ENCODE measurements at places on chromosomes 6 and 20.
A peak's percentile ranks its signal among the peaks of the same experiment; 100 is the strongest.

- DNase-seq: no peak
Observed at GRCh38 chr20:1863296-1863695, 31.9 kb upstream of the SIRPA start.

GRCh38 chr20:3603108-3603507, 60.1 kb downstream of the GFRA4 start:
- no peak for DNase-seq

DNA sequence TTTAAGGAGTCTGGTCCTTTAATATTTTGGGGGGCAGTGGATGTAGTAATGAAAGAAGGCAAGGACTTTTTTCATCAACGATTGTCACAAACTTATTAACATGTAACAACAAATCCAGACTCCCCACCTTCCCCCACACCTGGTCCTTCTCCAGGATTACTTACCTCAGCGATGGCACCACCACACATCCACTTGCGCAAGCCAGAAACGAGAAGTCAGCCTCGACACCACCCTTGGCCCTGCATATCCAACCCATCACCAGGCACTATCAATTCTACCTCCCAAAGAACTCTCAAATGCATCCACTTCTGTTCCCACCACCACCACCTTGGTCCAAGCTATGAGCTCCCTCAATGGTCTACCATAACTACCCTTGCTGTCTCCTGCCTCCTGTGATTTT, 6.6 kb downstream of the EZR start:
- DNase-seq: no peak

DNA sequence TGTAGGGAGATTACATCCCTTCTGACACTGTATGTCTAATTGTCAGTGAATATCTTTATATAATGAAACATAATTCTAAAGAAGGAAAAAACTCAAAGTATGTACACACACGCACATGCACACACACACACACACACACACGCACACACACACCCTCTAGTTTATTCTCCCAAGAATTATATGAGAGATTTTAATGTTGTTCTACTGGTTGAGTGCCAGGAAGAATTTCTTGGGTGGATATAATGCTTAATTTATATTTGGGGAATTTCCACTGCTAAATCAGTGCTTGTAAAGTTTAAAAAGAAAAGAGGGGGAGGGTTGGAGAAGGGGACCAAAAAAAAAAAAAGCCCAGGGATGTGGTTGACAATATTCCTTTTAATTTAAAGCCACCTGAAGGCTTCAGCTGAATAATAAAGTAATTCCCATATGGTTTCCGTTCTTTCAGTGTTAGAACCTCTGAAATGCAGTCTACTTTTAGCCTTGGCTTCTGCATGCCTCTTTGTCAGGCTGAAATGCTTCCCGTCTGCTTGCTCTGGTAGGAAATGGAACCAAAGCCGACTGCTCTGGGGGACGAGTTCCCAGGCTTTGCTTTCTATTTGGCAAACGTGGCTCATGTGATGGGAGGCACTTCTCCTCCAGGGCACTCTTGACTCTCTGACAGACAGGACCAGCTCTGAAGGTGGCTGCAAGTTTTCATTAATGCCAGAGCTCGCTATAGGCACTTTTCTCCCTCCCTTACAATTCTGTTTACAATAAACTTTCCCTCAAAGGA, 225.4 kb downstream of the PRL start:
- DNase-seq: no peak

- no peak for DNase-seq
Observed at GRCh38 chr6:12635813-12636212, 80.8 kb upstream of the PHACTR1 start.

- DNase-seq: no peak
Observed at GRCh38 chr6:146292506-146292905, 251.1 kb upstream of the RAB32 start.

GRCh38 chr6:91366781-91367180, 779.9 kb upstream of the MAP3K7 start:
- no peak for DNase-seq

GRCh38 chr20:23334111-23334510, 16.5 kb upstream of the NXT1 start:
- DNase-seq: no peak

DNA sequence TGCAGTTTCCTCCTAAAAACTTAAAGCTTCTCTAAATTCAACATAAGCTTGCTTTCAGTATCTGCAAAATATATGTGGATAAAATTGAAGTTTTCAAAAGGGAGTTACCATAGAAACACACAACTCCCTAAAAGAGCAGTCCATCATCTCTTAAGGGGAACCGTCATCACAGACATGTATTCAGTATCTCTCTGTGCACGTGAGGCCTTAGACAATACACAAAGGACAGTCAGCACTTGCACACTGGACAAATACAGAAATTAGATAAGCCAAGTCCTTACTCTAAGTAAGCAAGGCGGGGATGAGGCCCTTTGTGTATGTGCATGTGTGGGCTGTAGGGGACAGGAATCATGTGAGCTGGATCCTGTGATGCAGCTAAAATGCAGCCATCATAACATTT, 136.6 kb downstream of the BACH2 start:
- no peak for DNase-seq

DNA sequence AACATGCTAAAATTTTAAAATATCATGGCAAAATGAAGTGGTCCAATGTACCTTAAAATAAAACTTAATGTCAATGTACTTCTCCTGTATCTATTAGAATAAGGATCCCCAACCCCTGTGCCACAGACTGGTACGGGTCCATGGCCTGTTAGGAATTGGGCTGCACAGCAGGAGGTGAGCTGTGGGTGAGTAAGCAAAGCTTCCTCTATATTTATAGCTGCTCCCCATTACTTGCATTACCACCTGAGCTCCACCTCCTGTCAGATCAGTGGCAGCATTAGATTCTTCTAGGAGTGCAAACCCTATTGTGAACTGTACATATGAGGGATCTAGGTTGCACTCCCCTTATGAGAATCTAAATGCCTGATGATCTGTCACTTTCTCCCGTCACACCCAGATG, 86.0 kb downstream of the SLC16A10 start:
- DNase-seq: no peak

GRCh38 chr6:55069132-55069781, 105.1 kb upstream of the HCRTR2 start:
- DNase-seq: peak; percentile 31

DNA sequence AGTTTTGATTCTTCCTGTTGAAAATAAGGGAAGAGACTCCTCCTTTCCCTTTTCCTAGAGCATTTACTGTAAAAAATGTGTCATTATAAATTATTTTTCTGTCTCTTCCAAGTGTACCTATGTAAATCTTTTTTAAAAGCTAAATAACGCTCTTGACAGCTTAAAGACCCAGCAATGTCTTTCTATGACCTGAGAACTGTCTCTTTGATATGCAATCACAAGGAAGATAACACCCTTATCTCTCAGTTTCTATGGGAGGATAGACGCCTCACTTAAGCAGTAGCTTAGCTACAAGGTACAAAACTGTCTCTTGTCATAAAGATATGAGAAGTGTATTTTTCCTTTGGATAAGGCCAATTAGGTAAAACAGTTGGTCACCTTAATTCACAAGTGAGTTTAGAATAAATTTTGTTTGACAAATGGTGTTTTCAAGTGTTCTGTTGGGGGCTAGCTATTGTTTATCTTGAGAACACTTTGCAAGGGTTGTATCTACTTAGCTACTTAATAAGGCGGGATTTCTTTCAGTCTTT, 980.6 kb upstream of the EYS start:
- DNase-seq: no peak

- no peak for DNase-seq
Observed at GRCh38 chr20:19937218-19937617, 79.9 kb upstream of the NAA20 start.

DNA sequence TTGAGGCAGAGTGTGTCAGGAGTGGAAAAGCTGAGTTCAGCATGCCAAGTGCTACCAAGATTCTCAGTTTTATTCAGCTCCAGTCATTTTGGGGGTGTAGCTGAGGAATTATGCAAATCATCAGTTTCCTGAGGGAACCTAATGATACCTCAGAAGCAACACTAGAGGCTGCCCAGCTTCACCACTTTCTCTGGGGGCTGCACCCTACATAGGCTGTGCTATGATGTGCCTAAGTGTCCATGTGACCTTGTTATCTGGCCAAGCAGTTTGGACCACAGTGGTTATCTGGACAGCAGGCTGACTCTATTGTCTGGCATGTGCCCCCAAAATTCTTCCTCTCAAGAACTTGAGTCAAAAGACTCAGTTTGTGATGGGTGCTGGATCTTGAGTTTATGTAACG, 374.6 kb upstream of the SYNCRIP start:
- DNase-seq: no peak

DNA sequence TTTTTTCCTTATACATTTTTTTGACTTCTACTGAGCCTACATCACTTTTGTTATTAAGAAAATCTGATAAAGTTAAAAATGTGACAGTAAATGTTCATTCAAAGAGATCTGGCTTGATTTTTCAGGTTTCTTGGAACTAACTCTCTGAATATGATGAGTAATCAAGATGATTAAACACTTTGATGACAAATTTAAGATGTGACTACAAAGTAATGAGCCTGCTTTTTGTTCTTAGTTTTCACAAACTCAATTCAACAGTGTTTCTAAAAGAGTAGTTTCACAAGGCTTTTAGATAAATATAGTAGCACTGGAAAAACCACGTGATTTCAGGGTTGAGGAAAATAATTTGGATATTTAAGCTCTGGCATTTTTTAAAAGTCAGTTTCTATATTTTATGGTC, 37.9 kb upstream of the HDDC2 start:
- DNase-seq: no peak

GRCh38 chr6:25852756-25853155, 20.9 kb upstream of the SLC17A1 start:
- no peak for DNase-seq

- DNase-seq: no peak
Observed at GRCh38 chr6:31970604-31971271, 1.2 kb downstream of the DXO start.

- no peak for DNase-seq
Observed at GRCh38 chr6:10720265-10720959, 2.5 kb upstream of the TMEM14C start.

- DNase-seq: peak; percentile 37
Observed at GRCh38 chr20:17612287-17612991, 42.6 kb downstream of the DSTN start.

DNA sequence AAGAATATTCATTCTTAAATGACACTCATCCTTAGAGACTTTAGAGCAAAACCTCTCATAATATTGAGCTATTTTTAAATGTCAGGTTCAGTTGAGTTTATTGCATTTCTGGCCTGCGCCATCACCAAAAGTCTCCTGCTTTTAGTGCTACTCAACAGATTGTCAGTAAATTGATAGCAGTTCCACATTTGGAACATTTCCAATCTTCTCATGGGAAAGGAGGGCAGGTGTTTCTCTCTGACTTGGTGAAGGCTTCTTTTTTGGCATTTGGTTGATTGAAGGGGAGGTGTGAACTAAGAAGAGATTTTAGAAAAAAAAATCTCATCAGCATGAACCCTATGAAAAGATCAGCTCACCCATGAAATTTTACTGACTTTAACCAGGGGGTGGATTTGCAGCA, 125.9 kb upstream of the INSM1 start:
- no peak for DNase-seq

DNA sequence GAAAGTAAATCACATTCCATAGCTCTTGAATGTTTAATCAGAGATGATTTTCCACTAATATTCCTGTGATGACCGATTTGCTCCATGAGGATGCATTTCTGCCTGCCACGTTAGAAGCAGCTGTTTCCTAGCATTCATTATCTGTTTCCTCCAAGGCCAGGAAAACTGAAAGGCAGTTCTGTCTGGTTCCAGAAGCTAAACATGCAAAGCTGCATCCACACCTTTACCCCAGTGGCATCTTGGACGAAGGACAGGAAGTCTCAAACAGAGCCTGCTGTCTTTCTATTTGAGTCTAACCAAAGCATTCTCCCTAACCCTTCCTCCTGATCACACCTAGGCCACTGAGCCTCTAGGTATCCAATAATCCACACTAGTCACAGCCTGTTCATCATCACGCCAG, 27.6 kb downstream of the CNKSR3 start:
- DNase-seq: no peak

DNA sequence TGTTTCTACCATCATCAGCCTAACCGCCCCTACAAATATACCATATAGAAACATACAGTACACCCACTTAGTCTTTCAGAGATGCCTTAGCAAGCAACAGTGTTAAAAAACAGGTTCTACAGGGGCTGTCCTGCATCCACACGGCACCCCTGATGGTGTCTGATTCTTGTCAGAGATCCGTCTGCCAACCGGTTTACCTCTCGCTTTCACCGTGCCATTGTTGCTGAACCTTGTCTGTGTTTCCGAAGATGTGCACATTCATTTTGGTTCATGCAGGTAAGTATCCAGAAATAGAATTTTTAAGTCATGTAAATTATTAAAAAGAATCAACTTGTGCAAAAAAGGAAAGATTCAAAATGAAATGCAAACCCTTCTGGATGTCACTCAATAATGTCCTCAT, 52.9 kb downstream of the EPHA7 start:
- DNase-seq: no peak

GRCh38 chr6:30709101-30709868, 7.8 kb downstream of the MDC1 start:
- DNase-seq: no peak

GRCh38 chr20:47799116-47799715, 13.9 kb upstream of the SULF2 start:
- DNase-seq: no peak

GRCh38 chr20:44691424-44692423, 23.4 kb upstream of the CCN5 start:
- DNase-seq: no peak

- peak; percentile 34 for DNase-seq
Observed at GRCh38 chr20:17594443-17594842, 24.6 kb downstream of the DSTN start.

DNA sequence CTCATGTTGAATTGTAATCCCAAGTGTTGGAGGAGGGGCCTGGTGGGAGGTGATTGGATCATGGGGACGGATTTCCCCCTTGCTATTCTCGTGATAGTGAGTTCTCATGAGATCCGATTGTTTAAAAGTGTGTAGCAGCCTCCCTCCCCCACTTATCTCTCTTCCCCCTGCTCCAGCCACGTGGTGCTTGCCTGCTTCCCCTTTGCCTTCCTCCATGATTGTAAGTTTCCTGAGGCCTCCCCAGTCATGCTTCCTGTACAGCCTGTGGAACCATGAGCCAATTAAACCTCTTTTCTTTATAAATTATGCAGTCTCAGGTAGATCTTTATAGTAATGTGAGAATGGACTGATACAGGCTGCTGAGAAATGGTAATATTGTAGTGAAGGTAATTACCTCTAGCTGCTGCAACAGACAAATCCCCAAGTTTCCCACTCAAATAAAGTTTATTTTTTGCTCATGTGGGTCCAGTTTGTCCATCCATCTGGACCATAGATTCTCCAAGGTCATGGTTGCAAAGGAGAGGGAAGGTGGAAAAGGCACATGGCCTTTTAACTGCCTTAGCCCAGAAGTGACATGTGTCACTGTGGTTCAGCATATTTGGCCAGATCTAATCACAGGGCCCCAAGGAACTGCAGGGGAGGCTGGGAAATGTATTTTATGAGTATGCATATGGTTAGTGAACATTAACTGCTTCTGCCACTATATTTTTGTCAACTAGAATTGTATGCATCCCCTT, 89.2 kb downstream of the TRMT11 start:
- DNase-seq: no peak

All from non-pigmented ciliary epithelial cell (primary cell).